ENCODE measurements at places on chromosomes 4 and X. TPM values are rescaled to one million over a fixed set of nuclear protein-coding genes. Genes with fewer than 3 reads are reported as not detected.

- H3K4me1 ChIP-seq, result peaks cover 41% of the 10 kb centered on the region
- no peaks in the 10 kb centered on the region for H3K36me3 ChIP-seq
- H3K4me3 ChIP-seq, result peak overlapping the region; percentile 80
- DNase-seq, result peak; percentile 66
- H3K27ac ChIP-seq, result peak overlapping the region; percentile 99
- no peaks in the 10 kb centered on the region for H3K27me3 ChIP-seq
These were observed 4.6 kb downstream of the MAGIX start for GRCh38 chrX:49166914-49167739.

- H3K27me3 ChIP-seq, result no peaks in the 10 kb centered on the region
- no peaks in the 10 kb centered on the region for H3K36me3 ChIP-seq
- no peak overlapping the region for H3K27ac ChIP-seq
- H3K4me3 ChIP-seq, result no peak overlapping the region
These were observed 128.8 kb upstream of the GPC4 start for GRCh38 chrX:133544115-133544514.

DNA sequence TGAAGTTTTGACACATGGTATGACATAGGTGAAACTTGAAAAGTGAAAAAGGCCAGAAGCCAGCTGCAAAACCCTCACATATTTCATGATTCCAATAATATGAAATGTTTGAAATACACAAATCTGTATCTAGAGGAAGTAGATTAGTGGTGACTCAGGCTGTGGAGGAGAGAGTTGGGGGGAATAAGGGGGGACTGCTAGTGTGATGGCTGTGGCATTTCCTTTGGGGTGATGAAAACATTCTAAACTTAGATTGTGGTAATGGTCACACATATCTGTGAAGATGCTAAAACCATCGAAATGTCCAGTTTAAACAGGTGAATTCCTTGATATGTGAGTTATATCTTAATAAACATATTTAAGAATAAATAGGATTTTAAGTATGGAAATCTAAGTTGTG lies 343.5 kb upstream of the SFRP2 start:
- DNase-seq, result no peak
- H3K27ac ChIP-seq, result no peak overlapping the region
- peaks cover 4% of the 10 kb centered on the region for H3K27me3 ChIP-seq
- no peaks in the 10 kb centered on the region for H3K36me3 ChIP-seq
- H3K4me3 ChIP-seq, result no peak overlapping the region

DNA sequence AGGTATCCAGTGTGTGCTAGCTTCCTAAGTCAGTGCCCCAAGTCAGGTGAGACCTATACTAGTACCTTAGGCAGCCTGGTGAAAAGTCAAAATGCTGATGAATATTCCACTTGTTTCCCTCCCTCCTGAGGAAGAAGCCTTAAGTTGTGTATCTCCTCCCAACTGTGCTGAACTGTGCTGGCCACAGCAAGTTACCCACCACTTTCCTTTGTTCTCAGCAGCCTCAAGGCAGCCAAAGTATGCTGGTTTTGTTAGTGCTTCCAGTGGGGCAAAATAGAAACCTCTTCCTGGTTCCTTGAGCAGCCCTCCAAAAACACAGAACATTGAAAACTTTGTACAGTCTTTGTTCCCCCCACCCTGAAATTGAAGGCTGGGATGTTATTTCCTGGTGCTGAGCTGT lies 13.9 kb downstream of the ATG4A start:
- H3K4me3 ChIP-seq, result no peak overlapping the region
- no peaks in the 10 kb centered on the region for H3K27me3 ChIP-seq
- no peak for DNase-seq
- H3K27ac ChIP-seq, result no peak overlapping the region
- H3K36me3 ChIP-seq, result no peaks in the 10 kb centered on the region

GRCh38 chr4:62115216-62115615 lies 915.1 kb downstream of the ADGRL3 start:
- H3K27me3 ChIP-seq, result no peaks in the 10 kb centered on the region
- no peak overlapping the region for H3K4me3 ChIP-seq
- no peak overlapping the region for H3K27ac ChIP-seq
- DNase-seq, result no peak
- H3K36me3 ChIP-seq, result no peaks in the 10 kb centered on the region
- H3K4me1 ChIP-seq, result no peaks in the 10 kb centered on the region

ARHGEF38 gene
- total RNA-seq, result not detected

NR0B1 gene
- total RNA-seq, result not detected

CMC4 gene
- total RNA-seq, result 5.6 TPM

PRKG2 gene
- total RNA-seq, result 0.15 TPM

GLUD2 gene
- total RNA-seq, result 0.27 TPM
